HCT116 (cell line): ENCODE measurements at places on chromosomes 4 and X. TPM values are rescaled to one million over a fixed set of nuclear protein-coding genes. Genes with fewer than 3 reads are reported as not detected.
A peak's percentile ranks its signal among the peaks of the same experiment; 100 is the strongest.

GRCh38 chr4:169158046-169158445, 112.7 kb downstream of the SH3RF1 start:
- no peaks in the 10 kb centered on the region for H3K27me3 ChIP-seq
- H3K27ac ChIP-seq = no peak overlapping the region
- peaks cover 19% of the 10 kb centered on the region for H3K36me3 ChIP-seq
- H3K4me1 ChIP-seq = peaks cover 23% of the 10 kb centered on the region; the same call in 1 of the 2 replicates
- no peak overlapping the region for H3K4me3 ChIP-seq
- DNase-seq = no peak

- H3K4me3 ChIP-seq = peak overlapping the region; percentile 32
- no peak for DNase-seq
- peaks cover 34% of the 10 kb centered on the region for H3K4me1 ChIP-seq
Measured at GRCh38 chr4:7206911-7207567, 14.7 kb downstream of the SORCS2 start.

TENM3 gene
- total RNA-seq = 0.54 TPM

- H3K36me3 ChIP-seq = no peaks in the 10 kb centered on the region
- H3K4me1 ChIP-seq = no peaks in the 10 kb centered on the region
- H3K4me3 ChIP-seq = no peak overlapping the region
- H3K27ac ChIP-seq = no peak overlapping the region
- no peaks in the 10 kb centered on the region for H3K27me3 ChIP-seq
Measured at GRCh38 chr4:152038238-152038637, 277.4 kb upstream of the GATB start.

DNA sequence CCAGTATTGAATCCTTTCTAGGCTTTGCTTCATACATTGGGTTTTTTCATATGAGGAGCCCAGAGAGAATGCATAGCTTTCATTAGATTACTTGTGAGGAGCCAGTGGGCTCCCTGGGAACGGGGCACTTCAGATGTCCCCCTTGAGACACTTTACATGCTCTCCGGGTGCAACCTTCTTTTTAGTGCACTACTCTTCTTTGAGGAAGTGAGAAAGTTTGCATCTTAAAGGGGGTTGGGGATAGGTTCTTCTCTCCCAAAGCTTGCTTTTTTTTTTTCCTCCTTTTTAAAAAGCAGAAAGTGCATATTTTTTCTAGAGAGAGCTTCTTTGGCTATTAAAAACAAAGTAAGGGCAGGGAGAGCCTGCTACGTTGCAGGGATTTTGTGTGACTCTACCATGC, 4.3 kb downstream of the HADH start:
- no peaks in the 10 kb centered on the region for H3K36me3 ChIP-seq
- no peaks in the 10 kb centered on the region for H3K27me3 ChIP-seq
- no peak overlapping the region for H3K4me3 ChIP-seq
- H3K4me1 ChIP-seq = peaks cover 11% of the 10 kb centered on the region

MAP3K15 gene
- 1.3 TPM for total RNA-seq

TEX13C gene
- not detected for total RNA-seq

- H3K27me3 ChIP-seq = no peaks in the 10 kb centered on the region
- no peak overlapping the region for H3K27ac ChIP-seq
- no peak for DNase-seq
- H3K4me3 ChIP-seq = no peak overlapping the region
- H3K36me3 ChIP-seq = no peaks in the 10 kb centered on the region; the same call in 1 of the 2 replicates
Measured at GRCh38 chrX:70324326-70324725, 34.4 kb downstream of the KIF4A start.

DNA sequence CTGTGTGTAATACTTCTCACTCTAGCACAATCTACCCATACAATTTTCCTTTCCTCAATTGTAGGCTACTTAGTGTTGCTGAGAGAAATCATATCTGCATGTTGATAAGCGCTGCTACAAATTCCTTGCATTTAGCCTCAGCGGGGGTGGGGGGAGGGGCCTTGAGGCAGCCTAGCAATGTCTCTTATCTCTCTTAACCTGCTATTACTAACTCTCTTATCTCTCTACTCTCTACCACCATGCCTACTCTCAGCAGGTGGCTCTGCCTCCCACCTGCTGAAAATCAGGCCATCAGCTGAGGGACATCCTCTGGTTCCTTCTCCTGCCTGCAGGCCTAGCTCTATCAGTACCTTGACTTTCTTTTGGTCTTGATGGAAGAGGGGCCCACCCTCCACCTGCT, 98.9 kb downstream of the GPR82 start:
- H3K4me3 ChIP-seq = no peak overlapping the region
- H3K36me3 ChIP-seq = no peaks in the 10 kb centered on the region
- peaks cover 39% of the 10 kb centered on the region for H3K4me1 ChIP-seq
- H3K27ac ChIP-seq = no peak overlapping the region
- no peaks in the 10 kb centered on the region for H3K27me3 ChIP-seq
- DNase-seq = no peak

GRCh38 chr4:85808864-85809263, 333.9 kb downstream of the ARHGAP24 start:
- no peaks in the 10 kb centered on the region for H3K27me3 ChIP-seq
- DNase-seq = no peak
- H3K36me3 ChIP-seq = no peaks in the 10 kb centered on the region
- H3K4me1 ChIP-seq = no peaks in the 10 kb centered on the region
- no peak overlapping the region for H3K4me3 ChIP-seq

- no peak for DNase-seq
- H3K36me3 ChIP-seq = peaks cover 11% of the 10 kb centered on the region
- no peaks in the 10 kb centered on the region for H3K27me3 ChIP-seq
Measured at GRCh38 chrX:45847961-45848360, 647.3 kb upstream of the DIPK2B start.

MAGEB6B gene
- not detected for total RNA-seq

DNA sequence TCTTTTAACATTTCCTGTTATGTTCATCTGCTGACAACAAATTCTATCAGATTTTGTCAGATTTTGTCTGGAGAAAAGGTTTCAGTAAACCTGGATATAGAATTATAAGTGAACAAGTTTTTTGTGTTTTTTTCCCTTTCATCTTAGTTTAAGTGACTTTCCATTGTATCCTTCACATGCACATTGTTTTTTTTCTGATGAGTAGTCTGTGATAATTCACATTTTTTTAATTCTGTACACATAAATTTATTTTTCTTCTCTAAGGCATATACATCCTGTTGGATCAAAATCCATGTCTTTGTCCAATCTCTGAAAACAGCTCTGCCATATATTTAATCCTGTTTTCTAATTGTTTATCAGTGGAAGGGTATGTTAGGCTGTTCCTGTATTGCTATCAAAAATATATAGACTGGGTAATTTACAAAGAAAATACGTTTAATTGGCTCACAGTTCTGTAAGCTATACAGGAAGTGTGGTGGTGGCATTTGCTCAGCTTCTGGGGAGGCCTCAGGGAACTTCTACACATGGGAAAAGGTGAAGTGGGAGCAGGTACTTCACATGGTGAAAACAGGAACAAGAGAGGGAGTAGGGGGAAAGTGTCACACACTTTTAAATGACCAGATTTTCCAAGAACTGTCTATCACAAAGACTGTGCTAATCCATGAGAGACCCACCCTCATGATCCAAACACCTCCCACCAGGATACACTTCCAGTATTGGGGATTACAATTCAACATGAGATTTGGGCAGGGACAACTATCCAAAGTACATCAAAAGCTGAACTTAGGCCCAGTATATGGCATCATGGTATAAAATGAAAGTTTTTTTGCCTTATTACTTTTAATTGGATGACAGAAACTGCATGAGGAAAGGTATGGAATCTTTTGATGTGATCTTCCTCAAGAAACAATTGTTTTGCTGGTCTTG, 45.6 kb upstream of the GRID2 start:
- H3K36me3 ChIP-seq = no peaks in the 10 kb centered on the region
- no peaks in the 10 kb centered on the region for H3K4me1 ChIP-seq
- DNase-seq = no peak
- no peak overlapping the region for H3K27ac ChIP-seq

DNA sequence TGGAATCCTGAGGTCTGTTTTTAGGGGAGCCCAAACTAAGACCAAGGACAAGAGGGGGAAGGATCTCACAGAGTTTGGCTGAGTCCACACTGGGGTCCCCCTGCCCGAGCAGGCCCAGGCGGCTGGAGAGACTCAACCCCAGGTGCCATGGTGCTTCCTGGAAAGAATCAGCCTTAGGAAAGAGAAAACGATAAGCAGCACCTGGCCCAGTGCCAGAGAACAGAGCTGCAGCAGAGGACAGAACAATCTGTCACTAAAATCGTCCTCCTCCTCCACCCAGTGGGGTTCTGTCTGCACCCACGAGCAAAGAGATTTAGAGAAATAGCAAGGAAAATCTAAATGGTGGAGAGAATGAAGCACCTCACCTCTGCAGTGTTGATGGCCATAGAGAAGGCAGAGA, 470.5 kb downstream of the BCOR start:
- H3K27ac ChIP-seq = no peak overlapping the region
- no peak overlapping the region for H3K4me3 ChIP-seq
- DNase-seq = no peak
- H3K27me3 ChIP-seq = no peaks in the 10 kb centered on the region

DNA sequence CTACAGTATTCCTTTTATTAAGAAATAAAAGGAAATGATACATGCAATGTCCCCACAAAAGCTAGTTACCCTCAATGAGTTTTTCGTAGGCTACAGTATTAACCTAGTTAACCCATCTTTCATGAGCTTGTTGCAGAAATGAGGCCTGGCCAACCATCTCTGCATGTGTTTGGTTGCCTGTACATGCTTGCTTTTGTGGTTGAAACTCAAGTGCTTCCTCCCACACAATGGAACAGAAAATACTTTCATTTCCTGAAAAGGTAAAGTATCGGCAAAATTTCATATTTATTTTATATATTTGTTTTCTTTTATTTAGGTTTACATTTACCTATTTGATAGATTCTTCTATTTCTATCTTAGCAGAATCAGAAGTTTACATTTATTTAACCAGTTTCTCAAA, 214.6 kb upstream of the FAM241A start:
- no peak overlapping the region for H3K4me3 ChIP-seq
- DNase-seq = no peak
- H3K4me1 ChIP-seq = no peaks in the 10 kb centered on the region
- H3K27me3 ChIP-seq = no peaks in the 10 kb centered on the region
- no peaks in the 10 kb centered on the region for H3K36me3 ChIP-seq
- H3K27ac ChIP-seq = no peak overlapping the region

GSX2 gene
- not detected for total RNA-seq

DNA sequence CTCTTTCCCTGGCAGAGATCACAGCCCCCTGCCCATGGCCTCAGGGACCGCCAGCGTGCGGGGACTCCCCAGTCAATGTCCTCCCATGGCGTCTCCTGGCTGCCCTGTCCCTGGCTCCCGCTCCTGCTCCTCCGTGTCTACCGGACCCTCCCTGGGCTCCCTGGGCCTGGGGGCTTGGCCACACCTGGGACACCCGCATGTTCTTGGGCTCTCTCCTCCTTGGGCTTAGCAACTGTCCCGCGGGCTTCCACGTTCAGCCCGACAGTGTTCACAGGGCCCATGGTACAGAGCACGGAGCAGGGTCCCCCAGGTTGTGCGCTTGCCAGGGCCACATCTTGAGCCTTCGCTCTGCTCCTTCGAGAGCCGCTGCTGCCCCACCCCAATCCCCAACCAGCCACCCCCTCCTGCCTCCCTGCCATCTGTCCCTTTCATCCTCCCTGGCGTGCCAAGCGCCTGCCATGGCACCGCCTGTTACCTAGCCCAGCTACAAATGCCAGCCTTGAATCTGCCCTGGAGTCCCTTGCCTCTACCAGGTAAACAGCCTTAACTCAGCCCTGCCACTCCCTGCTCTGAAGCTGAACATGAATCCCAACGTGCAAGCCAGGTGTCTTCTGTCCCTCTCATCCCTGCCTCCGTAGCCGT, 3.9 kb downstream of the AVPR2 start:
- H3K27ac ChIP-seq = no peak overlapping the region
- H3K27me3 ChIP-seq = no peaks in the 10 kb centered on the region
- H3K4me1 ChIP-seq = no peaks in the 10 kb centered on the region
- no peak for DNase-seq
- no peak overlapping the region for H3K4me3 ChIP-seq

LGI2 gene
- not detected for total RNA-seq

ODAM gene
- not detected for total RNA-seq
